ENCODE measurements at places on chromosomes 13 and 19.

- DNase-seq = no peak
Measured at GRCh38 chr19:814152-815078, 7.3 kb downstream of the PLPPR3 start.

DNA sequence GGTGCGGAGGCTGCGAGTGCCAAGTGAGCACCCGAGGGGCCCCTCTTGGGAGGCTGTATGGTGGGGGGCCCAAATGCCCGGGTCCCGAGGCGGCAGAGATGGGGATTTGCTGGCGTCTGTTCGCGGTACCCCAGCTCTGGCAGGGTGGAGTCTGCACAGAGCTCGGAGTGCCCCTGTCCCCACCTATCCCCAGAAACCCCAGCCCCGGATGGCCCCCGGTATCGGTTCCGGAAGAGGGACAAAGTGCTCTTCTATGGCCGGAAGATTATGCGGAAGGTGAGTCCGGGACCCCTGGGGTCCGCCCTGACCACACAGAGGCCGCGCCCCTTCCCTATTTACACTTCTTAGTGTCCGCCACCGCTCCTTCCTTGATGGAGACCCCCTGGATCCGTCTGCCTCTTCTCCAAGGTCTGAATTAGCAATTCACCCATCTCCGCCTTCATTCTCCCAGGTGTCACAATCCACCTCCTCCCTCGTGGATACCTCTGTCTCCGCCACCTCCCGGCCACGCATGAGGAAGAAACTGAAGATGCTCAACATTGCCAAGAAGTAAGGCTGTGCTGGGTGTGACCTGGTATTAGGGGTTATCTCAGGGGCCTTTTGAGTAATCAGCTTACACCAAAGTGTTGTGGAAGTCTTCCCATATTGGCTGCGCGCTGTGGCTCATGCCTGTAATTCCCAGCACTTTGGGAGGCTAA lies 630 bp downstream of the PNPLA6 start:
- no peak for DNase-seq

- DNase-seq = peak; percentile 76
Measured at GRCh38 chr19:55118401-55118991, 1.1 kb upstream of the PPP1R12C start.

- DNase-seq = no peak
Measured at GRCh38 chr13:49319551-49319950, 71.8 kb downstream of the CDADC1 start.

DNA sequence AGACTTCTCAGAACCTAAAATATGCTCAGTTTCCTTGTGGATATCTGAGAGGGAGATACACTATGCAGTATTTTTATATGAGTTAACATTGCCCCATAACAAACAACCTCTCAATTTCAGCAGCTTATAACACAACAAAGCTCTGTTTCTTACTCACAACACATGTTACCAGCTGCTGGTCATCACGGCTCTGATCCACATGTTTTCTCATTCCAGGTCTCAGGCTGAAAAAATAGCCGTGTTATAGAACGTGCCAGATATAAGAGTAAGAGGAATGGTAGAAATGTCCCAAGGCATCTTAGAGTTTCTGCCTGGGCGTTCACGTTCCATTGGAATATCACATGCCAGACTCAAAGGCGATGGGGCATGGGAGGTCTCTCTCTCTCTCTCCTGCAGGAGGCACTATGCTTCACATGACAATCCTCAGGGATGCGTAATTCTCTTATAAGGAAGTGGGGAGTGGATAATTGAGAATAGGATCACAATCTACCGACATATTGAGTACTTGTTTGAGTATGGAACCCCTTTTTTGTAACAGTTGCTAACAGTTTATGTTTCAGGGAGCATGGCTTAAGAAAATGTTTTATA lies 246.6 kb downstream of the NHLRC3 start:
- DNase-seq = no peak

DNA sequence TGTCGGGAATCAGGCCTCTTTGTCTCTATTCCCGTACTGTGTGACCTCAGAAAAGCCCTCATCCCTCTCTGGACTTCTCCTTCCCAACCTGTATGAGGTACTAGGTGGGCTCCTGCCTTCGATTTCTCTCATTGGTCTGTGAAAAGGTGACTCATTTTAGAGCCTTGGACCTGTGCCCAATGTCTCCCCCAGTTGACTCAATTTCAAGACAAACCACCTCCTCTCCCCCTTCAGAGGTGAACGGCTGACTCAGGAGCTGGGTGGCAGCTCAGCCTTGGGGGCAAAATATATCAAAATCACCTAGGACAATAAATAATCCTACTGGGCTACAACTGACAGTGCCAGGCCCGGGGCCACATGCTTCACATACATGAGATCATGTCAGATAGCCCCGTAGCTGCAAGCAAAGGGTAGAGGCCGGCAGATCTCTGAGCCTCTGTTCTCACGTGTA lies 630 bp downstream of the COQ8B start:
- peak; percentile 22 for DNase-seq

GRCh38 chr13:114109641-114110041 lies 22.8 kb downstream of the RASA3 start:
- DNase-seq = no peak

DNA sequence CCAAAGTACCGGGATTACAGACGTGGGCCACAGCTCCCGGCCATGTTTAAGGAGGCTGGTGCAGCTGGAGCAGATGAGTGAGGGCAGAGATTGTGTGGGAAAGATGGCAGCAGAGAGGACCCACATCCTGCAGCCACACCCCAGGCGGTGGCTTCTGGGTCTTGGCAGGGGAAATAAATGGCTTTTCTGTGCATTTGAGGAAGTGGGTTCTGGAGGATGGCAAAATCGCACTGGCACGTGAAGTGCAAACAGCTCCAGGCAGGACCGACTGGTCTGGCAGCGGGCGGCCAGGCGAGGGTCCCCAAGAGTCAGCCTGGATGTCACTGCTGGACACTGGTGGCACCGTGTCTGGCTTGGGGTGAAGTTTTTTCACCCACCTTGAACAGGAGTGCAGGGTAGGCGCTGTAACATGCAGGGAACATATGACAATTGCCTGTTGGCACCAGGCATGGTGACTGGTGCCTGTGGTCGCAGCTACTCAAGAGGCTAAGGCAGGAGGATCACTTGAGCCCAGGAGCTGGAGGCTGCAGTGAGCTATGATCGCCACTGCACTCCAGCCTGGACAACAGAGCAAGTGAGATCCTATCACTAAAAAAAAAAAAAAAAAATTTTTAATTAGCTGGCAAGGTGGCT lies 8.4 kb downstream of the B3GNT3 start:
- DNase-seq = no peak

- no peak for DNase-seq
Measured at GRCh38 chr19:45467115-45467455, 711 bp upstream of the FOSB start.

DNA sequence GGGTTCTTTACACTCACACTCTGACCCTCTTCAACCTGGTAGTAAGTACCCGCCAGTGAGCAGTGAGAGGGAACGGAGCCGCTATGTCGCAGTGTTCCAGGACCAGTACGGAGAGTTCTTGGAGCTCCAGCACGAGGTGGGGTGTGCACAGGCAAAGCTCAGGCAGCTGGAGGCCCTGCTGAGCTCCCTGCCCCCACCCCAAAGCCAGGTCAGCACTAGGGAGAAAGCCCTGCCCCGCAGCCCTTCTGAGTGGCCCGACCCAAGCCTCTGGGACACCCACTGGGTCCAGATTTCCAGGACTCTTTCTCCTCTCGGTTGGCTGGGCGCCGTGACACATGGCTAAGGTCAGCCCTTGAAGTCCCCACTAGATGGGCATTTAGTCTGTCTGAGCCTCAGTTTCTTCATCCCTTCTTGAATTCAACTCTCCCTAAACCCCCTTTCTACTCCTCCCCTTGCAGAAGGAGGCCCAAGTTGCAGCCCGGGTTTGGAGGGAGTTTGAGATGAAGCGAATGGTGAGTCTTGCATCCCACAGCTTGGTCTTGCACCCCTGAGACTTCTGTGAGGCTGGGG lies 1.9 kb downstream of the OCEL1 start:
- DNase-seq = no peak

- no peak for DNase-seq
Measured at GRCh38 chr19:32178956-32179355, 166.5 kb upstream of the ZNF507 start.

DNA sequence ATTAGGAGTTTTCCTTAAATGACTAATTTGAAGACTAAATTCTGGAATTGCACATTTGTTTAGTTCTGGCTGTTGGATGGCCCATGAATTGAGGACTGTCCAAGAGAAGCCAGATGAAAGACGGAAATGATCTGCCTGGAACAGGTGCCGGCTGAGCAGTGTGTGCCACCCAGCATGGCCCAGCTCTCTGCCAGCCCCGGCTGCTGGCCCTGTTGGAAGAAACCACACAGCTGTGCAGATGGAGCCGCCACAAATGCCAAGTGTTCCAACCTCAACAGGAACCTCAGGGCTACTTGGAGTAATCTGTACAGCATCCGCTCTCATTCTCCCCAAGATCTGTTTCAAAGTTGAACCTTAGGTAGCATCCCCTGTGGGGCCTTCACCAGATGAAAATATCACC lies 67.0 kb upstream of the STARD13 start:
- peak; percentile 31 for DNase-seq

DNA sequence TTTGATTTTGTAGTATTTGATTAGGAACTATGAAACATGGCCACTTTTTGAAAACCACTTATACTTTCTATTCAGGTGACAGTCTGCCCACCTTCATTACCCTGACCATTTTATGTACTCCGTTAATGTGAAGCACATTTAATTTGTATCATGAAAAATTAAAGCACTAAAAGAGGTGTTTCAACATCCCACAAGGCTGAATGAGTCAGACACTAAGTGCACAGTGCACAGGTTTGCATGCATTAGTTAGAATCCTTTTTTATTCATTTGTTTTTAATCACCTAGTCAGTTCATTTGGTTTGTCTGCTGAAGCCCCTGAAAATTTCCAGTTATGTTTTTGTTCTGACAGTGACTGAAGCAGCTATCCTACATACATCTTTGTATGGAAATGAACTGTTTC lies 271.0 kb downstream of the SLITRK5 start:
- DNase-seq = no peak

GRCh38 chr13:31476266-31476665 lies 263.1 kb upstream of the RXFP2 start:
- DNase-seq = no peak

- no peak for DNase-seq
Measured at GRCh38 chr13:94205896-94206295, 273.6 kb downstream of the DCT start.

- no peak for DNase-seq
Measured at GRCh38 chr13:79604752-79605151, 123.8 kb downstream of the NDFIP2 start.

DNA sequence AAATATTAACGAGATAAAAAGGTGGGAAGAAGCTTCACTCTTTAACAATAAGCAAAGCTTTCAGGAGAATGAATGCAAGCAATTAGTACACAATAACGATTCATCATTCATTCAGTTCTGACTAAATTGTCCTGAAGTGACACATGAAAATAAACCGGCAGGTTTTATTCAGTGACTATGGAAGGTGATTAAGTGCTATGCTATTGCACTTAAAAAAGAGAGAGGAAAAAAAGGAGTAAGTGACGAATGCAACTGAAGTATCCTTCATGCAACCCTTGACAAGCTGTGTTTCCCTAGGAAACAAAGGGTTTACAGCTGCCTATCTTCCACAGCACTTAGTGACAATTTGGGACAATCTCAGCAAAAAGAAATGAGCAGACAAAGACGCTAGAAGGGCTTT lies 1.4 kb downstream of the LIG4 start:
- DNase-seq = no peak

DNA sequence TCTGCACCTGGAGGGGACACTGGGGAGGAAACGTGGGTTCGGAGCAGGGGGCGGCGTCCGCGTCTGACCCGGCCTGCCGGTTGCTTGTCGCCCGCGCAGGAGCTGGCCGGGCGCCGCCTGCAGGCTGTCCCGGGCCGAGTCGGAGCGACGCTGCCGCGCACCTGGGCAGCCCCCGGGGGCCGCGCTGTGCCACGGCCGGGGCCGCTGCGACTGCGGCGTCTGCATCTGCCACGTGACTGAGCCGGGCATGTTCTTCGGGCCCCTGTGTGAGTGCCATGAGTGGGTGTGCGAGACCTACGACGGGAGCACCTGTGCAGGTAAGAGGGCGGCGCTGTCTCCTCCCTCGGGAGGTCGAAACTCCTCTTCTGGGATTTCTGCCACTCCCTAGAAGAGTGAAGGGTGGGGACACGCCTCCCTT lies 1.3 kb downstream of the ITGBL1 start:
- no peak for DNase-seq

DNA sequence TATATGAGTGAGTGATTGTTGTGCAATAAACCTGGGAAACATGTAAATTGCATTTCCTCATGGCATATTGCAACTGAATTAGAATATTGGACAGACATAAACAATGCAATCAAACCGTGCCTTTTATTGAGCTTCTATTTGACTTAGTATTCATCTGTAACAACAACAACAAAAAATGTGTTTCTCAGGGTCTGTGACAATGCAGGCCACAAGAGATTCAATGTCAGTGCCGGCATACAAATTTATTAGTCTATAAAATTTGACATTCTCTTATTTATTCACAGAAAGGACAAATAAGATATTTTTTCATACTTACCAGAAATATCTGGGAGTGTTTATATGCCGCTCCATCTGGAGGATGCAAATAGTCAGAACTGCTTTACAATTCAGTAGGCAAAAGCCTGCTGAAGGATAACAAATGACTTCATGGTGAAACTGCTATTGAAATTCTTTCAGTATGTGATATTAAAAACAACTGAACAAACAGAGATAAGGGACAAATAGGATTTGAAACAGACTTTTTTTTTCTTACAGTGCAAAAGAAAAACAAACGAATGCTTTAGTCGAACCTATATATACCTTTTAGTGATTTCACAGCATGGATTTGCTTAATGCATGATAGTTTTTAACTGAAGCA lies 77.2 kb downstream of the DACH1 start:
- no peak for DNase-seq

- DNase-seq = no peak
Measured at GRCh38 chr13:111215081-111216047, 100.3 kb downstream of the ARHGEF7 start.

- no peak for DNase-seq
Measured at GRCh38 chr19:32201636-32202051, 143.8 kb upstream of the ZNF507 start.

DNA sequence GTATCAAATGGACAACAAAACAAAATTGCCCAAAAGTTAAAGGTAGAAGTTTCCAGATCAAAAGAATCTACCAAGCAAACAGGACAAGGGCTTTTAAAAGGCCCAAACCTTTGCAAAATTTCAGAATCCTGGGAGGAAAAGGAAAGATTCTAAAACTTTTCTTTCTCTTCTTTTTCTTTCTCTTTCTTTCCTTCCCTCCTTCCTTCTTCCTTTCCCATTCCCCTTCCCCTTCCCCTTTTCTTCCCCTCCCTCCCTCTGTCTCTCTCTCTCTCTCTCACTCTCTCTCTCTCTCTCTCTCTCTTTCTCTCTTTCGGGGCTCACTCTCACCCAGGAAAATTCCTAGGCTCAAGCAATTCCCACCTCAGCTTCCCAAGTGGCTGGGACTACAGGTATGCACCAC lies 4.2 kb upstream of the PDCD5 start:
- no peak for DNase-seq

GRCh38 chr19:18425515-18426415 lies 6.6 kb downstream of the SSBP4 start:
- no peak for DNase-seq
